Urinary bladder (tissue), 4 donors: ENCODE measurements at places on chromosomes 11 and 22.

DNA sequence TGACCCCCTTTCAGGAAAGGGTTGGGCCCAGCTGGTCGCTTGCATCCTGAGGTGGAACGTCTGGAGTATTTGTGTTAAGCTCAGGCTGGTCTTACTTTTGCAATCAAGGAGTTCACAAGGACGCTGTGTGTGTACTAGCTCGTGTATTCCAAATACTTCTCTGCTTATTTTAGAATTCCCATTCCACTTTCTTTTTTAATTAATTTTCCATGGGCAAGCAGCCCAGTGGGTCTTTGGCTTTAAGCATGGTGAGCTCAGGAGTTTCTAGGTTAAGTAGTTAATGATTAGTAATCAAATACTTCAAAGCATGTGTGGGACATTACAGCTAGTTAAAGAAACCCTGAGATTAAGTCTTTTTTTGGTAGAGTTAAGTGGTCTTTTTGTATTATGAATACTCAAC, 68.6 kb downstream of the CSNK2A3 start:
- no peak for DNase-seq

- no peak for DNase-seq
These were observed 240.2 kb downstream of the TBC1D22A start for GRCh38 chr22:47002692-47003091.

GRCh38 chr11:112785719-112786118, 175.5 kb upstream of the NCAM1 start:
- DNase-seq = no peak

DNA sequence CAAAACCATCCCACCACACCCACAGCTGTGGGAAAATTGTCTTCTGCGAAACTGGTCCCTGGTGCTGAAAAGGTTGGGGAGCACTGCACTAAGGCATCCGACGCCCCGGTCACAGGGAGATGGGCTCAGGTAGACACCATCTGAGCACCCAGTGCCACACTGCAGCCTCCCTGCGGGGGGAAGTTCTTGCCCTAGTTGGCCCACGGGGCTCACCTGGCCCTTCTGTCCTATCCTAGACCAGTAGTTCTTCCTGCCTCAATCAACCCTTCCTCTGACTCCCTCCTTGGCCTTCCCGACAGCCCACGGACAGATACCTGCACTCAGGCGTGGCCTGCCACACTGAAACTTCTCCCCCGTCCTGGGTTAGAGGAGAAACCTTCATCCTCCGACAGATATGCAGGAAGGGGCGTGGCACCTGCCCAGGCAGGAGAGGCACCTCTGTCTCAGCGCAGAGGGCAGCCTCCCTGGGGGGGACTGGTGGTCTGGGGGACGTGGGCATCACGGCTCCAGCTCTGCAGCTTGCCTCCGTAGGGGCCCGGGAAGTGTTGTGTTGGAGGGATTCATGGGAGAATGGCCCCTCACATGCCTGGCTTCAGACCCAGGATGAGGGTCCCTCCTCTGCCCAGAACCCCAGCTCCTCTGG, 4.5 kb downstream of the ANO9 start:
- no peak for DNase-seq

GRCh38 chr11:22666688-22667439, 453 bp downstream of the GAS2 start:
- no peak for DNase-seq

GRCh38 chr22:17743661-17744411, 30.4 kb downstream of the BID start:
- no peak for DNase-seq

DNA sequence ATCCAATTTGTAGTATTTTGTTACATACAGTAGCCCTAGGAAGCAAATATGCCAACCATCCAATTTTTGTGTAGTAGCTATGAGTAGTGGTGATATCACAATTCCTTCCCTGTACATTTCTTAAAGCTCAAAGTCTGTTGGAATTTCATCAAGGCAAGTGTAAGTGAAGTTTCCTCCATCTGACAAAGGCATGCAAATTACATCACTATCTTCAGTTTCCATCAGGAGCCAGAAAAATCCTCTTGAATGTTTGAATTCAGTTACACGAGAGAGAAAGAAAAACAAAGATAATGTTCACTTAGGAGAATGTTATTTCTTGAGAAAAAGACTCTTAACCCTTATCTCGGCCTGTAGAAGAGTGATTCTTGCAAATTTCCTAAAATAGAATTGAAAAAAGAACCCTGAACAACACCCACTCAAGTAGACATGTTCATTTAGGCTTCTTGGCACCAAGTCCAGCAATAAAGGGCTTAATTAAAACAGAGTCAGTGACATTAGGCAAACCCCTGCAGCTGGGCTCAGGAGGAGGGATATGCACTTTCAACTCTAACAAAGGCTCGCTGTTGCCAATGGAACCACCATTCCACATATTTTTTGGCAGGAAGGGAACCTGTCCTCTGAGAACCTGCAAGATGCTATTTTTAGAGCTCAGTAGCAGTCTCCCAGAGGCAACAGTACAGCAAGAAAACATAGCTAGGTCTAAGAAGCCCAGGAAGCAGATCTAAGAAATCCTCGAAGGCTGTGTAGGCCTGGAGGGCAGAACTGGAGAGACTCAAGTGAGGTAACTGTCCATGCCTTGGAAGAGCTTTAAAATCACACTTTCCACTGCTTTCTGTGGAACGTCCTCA, 144.6 kb downstream of the CCDC81 start:
- DNase-seq = peak; percentile 53

DNA sequence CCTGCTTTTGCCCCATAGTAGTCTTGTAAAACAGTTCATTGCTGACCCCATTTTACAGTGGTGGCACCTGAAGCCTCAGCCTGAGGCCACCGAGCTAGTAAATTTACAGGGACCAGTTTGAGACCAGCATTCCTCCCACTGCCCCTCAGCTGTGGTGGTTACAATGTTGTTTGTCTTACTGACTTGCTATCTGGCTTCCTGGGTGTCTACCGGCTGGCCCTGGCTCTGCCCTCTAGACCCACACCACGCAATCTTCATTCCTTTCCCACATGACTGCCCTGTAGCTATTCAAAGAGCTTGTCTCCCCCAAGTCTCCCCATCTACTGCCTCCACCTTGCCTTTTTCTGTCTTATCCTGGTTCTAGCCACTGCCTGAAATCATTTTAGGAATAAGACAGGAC, 20.8 kb downstream of the PIK3IP1 start:
- no peak for DNase-seq

- no peak for DNase-seq
These were observed 846 bp upstream of the OAF start for GRCh38 chr11:120209746-120210625.

GRCh38 chr11:48161951-48162884, 54.4 kb upstream of the OR4B1 start:
- DNase-seq = no peak

- DNase-seq = no peak
These were observed 234.8 kb downstream of the CADM1 start for GRCh38 chr11:115269191-115269950.
